Stimulated activated naive CD4-positive, alpha-beta T cell treated with Interleukin-2 at 50 U/mL for 16 hours (primary cell): ENCODE measurements at places on chromosomes 12 and 14.

DNA sequence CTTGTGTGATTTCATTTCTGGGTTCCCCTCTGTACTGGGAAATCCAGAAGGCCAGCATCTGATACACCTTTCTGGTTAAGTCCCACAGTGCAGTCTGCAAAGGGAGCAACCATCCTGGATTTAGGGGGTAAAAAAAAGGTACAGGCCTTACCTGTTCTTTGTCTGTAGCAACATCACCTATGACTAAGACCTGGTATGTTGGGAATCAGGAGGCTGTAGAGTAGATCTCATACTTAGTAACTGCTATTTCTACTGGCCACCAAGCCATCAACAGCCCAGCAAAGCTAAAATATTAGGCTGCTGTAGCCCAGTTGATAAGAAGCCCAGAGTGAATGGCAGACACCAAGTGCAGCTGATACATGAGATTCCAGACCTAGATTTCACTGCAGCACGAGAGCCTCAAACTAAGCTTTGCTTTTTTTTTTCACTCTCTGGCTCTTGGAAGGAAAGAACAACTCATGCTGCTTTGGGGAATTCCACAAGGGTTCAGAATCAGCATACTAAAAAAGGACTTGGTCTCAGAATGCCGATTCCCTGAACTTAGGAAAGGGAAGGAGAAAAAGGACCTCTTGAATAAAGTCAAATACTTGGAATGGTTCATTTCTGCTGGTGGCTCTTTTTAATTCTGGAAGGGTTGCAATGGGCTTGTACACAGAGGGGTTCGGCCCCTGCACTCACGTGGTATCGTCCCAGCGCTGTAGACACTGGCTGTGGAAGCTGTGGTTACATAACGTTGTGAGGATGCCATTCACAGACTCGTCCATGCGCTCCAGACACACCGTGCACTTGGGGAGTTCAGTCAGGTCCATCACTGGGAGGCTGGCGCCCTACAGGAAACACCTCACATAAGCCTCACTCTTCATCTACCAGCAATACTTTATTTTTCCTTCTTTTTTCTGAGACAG, 20.5 kb downstream of the BRAP start:
- DNase-seq, result no peak

DNA sequence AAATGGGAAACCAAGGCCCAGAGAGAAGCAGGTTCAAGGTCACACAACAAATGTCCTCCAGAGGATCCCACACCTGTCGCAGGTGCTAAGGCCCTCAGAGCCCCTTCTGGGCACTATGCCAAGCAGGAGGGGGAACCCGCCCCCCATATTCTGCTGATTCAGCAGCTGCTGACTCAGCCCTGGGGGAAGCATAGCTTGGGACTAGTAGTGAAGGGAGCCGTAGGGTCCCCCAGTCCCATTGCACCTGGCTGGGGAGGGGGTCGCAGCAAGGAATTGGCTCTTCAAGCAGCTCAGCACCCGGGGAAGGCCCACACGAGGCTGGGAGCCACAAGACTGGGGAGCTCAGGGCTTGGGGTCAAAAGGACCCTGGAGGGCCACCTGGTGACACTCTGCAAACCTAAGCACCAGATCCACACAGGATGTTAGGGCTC, 1.0 kb downstream of the RASAL1 start:
- no peak for DNase-seq

- no peak for DNase-seq
Observed at GRCh38 chr12:64064706-64065105, 157.4 kb downstream of the KICS2 start.

- no peak for DNase-seq
Observed at GRCh38 chr14:72155379-72155993, 223.3 kb downstream of the RGS6 start.

DNA sequence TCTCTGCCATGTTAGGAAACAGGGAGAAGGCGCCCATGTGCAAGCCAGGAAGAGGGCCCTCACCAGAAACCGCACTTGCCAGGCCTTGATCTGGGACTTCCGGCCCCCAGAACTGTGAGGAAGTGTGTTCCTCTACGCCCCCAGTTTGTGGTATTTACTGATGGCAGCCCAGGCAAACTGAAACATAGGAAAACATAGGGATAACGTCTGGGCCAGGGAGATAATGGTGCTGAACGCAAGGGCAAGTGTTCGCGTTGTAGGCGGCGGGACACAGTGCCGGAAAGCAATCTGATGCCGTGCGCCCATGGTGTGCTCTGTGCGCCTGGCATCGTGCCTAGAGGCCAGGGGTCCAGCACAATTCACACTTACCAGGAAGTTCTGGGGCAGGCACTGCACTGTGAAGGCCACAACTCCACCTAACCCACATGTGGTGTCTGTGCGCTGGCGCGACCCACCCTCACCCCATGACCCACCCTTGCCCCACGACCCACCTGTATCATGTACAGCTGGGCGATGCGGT, 53.6 kb downstream of the ARL6IP4 start:
- no peak for DNase-seq

- DNase-seq, result no peak
Observed at GRCh38 chr12:69932676-69933552, 107.9 kb downstream of the MYRFL start.

- no peak for DNase-seq
Observed at GRCh38 chr12:124664395-124665111, 97.1 kb upstream of the NCOR2 start.

- no peak for DNase-seq
Observed at GRCh38 chr14:101412739-101413138, 148.6 kb upstream of the DIO3 start.

- DNase-seq, result no peak
Observed at GRCh38 chr12:13918897-13919296, 62.5 kb downstream of the GRIN2B start.
